M059J (cell line): ENCODE measurements at places on chromosomes 11 and 22.

DNA sequence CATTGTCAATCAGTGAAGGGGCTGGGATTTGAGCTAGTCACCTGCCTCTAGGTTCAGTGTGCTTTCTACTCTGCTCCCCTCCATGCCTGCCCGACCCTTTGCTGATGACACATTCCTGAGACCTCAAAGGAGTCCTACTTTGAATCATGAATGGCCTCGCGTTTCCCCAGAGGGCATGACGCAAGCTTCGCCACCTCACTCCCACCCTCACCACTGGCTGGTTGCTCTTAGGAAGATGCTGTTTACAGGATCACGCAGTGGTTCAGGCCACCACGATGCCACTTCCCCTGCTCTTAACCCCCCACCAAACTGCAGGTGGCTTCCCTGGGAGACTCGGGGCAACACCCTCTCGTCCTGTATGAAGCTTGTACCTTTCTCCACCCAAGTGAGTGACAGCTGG is 62.9 kb upstream of the B3GAT1 start:
- no peak for DNase-seq

DNA sequence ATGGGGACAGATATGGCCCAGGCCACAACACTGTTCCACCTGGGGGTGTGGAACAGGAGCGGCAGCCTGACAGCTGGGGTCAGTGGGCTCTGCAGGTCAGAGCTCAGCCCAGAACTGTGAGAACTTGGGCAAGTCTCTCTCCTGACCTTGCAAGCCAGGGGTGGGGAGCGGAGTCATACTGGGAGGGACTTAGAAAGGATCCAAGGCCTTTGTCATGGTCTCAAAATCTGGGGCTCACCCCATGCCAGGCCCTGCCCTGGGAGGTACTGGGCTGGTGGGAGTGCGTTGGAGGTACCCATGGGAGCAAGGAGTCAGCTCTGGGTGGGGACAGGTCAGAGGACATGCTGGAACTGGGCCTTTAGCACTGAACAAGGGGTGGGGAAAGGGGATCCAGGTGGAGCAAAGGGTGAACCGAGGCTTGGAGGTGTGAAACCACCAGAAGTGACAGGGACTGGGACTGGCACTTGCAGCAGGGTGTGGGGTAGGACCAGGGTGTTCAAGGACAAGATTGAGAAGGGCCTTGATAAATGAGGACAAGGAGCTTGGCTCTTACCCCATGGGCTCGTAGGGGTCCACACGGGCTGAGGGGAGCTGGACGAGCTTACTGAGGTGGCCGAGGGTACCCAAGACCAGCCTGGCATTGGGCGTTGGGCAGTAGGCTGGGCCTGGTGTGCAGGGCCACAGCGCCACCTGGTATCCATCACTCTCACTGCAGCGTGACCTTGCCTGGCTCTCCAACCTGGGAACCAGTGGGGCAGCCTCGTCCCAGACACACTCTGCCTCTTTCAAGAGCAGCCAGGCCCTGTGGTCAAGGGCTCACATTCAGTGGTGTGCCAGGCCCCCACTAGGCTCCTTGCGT is 7.4 kb upstream of the PMM1 start:
- peak; percentile 50 for DNase-seq

DNA sequence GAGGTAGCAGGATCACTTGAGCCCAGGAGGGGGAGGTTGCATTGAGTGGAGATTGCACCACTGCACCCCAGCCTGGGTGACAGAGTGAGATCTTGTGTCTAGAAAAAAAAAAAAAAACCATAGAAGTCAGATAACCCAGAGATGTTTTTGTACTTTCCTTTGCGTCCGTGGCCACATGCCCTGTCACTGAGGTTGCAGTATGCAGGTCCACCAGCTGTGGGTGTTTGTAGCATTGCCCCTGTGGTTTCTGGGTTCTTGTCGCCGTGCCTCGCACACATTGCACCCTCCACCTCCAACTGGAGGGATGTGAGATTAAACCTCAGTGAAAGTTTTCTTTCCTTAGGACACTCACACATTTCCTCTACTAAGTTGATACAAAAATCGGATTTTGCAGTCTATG is 70.3 kb downstream of the TNRC6B start:
- DNase-seq: no peak

GRCh38 chr22:20027966-20028854 is 7.3 kb downstream of the TANGO2 start:
- no peak for DNase-seq

- peak; percentile 86 for DNase-seq
Measured at GRCh38 chr22:30802202-30803166, 107.8 kb downstream of the OSBP2 start.

GRCh38 chr11:115759622-115760460 is 255.6 kb upstream of the CADM1 start:
- DNase-seq: no peak
